ENCODE measurements at places on chromosomes 13 and 19.

DNA sequence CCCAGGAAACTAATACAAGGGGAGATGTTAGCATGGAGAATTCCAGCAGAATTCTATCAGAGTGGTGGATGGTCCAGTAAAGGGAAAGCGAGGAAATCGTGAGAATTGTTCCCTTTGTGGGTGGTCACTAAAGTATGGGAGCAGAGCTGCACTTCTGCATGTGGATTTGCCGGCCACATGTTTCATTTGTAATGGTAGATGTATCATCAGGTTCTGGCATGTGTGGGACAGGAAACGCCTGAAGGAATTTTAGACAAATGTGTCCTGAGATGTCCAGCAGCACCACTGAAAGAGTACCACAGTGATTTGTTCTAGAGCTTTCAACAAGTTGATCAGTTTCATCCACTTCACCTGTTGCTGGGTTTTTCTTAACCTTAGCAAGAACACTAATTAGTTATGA lies 308.4 kb downstream of the SHISA2 start:
- DNase-seq: no peak

- DNase-seq: no peak
Observed at GRCh38 chr13:37303606-37304005, 198.1 kb upstream of the CSNK1A1L start.

- no peak for DNase-seq
Observed at GRCh38 chr19:46977548-46977947, 42.1 kb upstream of the NPAS1 start.

- DNase-seq: no peak
Observed at GRCh38 chr19:10228393-10228792, 2.7 kb downstream of the S1PR2 start.

GRCh38 chr19:31268751-31269383 lies 80.4 kb downstream of the TSHZ3 start:
- no peak for DNase-seq

- DNase-seq: no peak
Observed at GRCh38 chr13:24225930-24226329, 65.4 kb downstream of the SPATA13 start.

DNA sequence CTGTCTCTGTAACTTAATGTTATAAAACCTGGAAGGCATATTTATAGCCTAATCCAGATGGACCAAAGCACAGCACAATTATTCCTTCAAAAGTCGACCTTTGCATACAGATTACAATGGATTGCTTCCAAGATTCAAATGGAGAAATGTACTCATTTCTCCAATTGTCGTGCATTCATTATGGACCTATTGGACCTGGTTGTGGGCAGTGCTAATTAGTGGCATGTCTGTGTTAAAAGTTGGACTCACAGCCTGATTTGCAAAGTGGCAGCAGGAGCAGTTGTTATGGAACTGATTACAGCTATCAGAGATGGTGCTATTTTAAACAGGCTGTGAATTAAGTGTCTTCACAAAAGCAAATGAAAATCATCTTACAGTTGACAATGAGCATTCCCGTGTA lies 1529.3 kb upstream of the SLC10A2 start:
- no peak for DNase-seq

GRCh38 chr13:108708921-108709320 lies 79.5 kb downstream of the MYO16 start:
- DNase-seq: no peak

DNA sequence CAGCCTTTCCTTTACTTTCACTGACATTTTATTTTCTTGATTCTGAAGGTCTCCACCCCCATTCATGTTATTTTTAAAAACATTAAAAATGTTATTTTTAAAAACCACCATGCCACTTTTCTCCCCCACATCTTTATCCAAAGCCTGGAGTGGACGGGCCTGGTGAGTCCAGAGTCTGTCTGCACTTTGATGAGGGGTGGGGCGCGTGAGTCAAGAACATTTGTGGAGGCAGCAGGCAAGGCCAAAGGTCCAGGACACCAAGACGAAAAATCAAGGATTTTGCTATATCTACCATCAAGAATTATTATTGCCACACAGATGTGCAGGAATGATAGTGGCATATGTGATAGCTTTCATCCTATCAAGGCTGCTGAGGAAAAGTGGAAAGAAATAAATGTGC lies 224.9 kb downstream of the FGF9 start:
- DNase-seq: no peak

- no peak for DNase-seq
Observed at GRCh38 chr19:33220115-33220514, 5.5 kb downstream of the SLC7A10 start.
